AG10803 (cell line): ENCODE measurements at places on chromosomes 7 and 10.

DNA sequence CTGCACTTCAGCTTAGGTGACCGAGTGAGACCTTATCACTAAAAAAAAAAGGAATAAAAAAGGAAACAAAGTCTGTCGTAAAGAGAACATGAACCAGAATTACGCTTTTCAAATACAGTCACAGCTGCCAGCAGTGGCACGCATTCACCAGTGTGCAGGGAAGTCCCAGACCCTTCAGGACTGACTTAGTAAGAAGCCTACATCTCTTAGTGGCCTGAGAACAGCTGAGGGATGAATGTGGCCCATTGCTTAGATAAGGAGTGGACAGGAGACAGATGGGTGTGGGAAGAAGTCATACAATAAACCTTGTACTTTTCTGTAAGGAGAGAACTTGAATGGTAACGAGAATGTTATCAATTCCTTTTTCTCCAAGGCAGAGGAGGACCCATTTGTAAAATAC is 178.5 kb downstream of the JCAD start:
- DNase-seq, result no peak

DNA sequence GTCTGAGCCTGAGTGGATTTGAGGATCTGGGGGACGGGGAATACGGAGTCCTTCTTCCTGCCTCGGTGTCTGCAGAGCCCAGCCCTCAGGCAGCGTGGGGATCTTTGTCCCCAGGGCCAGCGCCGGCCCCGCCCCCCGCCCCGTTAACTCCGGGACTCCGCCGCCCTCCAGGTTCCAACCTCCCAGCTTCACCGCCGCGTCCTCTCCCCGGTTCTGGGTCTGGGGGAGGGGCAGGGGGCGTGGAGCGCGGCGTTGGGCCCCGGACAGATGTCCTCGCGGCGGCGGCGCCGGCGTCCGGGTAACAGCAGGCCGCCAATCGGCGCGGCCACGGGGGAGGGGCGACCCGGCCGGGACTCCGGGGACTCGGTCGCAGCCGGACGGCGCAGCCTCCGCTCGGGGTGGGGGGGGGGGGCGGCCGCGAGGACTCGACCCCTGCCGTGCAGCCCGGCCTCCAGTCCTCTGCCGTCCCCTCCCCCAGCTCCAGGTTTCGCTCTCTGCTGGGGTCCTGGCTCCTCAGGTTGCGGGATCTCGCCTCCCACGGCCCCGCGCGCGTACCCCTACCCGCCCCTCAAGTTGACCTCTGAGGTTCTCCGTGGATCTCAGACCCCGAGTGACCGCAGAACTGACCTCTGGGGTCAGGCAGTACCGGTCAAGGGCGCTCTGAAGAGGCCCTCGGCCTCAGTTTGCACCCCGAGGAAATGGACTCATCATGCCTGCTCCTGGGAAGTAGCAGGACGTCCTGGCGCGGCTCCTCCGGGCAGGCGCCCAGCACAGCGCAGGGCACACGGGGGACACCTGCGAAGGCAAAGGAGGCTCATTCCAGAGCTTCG is 2.3 kb upstream of the ELFN1 start:
- no peak for DNase-seq

DNA sequence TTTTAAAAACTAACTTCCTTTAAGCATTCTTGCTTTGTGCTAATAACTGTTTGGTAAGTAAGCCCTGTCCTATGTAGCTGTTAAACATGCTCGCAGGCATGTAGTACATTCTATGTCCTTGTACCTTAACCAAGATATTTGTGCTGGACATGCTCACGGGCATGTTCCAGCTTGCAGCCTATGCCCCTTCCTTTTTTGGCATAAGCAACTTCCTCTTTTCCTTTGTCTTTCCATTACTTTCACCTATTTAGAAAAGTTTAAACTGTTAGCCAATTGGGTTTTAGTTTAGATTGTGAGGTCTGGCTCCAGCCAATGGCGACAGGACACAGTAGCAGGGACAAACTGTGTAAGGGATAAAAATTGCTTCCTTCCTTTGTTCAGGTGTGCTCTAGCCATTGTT is 14.4 kb upstream of the APBB1IP start:
- DNase-seq, result no peak

DNA sequence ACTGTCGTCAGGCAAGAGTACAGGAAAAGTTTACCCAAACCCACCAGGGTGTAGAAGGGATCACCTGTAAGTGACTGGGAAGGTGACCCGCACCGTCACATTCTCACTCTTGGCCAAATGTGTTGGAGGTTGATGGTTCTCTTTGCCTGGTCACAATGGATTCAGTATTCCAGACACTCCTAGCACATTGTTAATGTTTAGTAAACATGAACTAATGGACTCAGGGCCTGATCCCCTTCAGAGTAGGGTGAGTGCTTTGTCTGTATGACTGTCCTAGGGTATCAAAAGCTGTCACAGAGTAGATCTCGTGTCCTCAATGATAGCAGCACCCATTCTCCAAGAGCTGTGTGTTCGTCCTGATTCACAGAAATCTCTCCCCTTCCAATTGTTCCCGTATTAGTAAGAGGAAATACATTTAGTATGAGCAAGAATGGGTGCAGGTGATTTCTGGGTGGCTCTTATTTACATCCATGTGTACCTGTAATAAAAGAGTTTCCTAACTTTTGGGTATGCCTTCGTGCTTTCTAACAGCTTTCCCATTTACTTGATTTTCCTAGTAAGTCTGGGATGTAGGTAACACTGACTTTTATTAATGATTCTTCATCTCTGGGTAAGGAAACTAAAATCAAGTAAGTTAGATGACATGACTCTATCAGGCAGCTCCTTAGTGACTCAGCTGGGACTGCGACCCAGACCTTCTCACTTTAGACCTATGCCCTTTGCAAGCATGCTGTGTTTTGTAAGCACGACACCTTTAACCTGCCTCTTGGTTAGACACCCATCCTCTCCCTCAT is 4.7 kb downstream of the EEPD1 start:
- DNase-seq, result no peak
